ENCODE measurements at places on chromosomes 13 and 19. TPM values are rescaled to one million over a fixed set of nuclear protein-coding genes. Genes with fewer than 3 reads are reported as not detected.

Gene SPTBN4
- 42.6 TPM for total RNA-seq

Gene ZNF8
- 27.5 TPM for total RNA-seq

Gene ZSCAN18
- total RNA-seq, result 117 TPM

Gene FFAR1
- not detected for total RNA-seq

Gene HNRNPA1L2
- 8.8 TPM for total RNA-seq

Gene CADM4
- 89.8 TPM for total RNA-seq

Gene CBY2
- not detected for total RNA-seq

Gene ZNF607
- 24.1 TPM for total RNA-seq

Gene KLK11
- not detected for total RNA-seq

Gene PCP2
- total RNA-seq, result not detected

Gene HIPK4
- total RNA-seq, result 0.31 TPM

Gene PABPC3
- total RNA-seq, result 0.31 TPM

Gene ZNF729
- total RNA-seq, result not detected

Gene FOXA3
- not detected for total RNA-seq

Gene RAD23A
- total RNA-seq, result 35.1 TPM

Gene CYP2B6
- total RNA-seq, result not detected

Gene CCDC106
- 9.7 TPM for total RNA-seq

Gene PRODH2
- total RNA-seq, result not detected

Gene TEX26
- not detected for total RNA-seq

Gene NEK3
- 19.1 TPM for total RNA-seq

Gene GPR18
- total RNA-seq, result not detected

Gene TNNT1
- 0.94 TPM for total RNA-seq

Data from parietal lobe (tissue), 2 donors.